Smooth muscle cell of the pulmonary artery (primary cell): ENCODE measurements at places on chromosomes 3 and 15. TPM values are rescaled to one million over a fixed set of nuclear protein-coding genes. Genes with fewer than 3 reads are reported as not detected.

Gene WDR93
- 0.07 TPM in 1 of 2 replicates, not detected in the other for total RNA-seq

Gene C2CD4B
- 0.72 and 0.89 TPM in 2 replicates for total RNA-seq

Gene OIP5
- 0.56 and 2.0 TPM in 2 replicates for total RNA-seq

Gene HRG
- not detected in 2 replicates for total RNA-seq

Gene PRSS50
- total RNA-seq = not detected in 2 replicates

Gene SLC22A13
- total RNA-seq = 0.46 and 1.2 TPM in 2 replicates

Gene ZNF80
- not detected in 2 replicates for total RNA-seq

Gene PLSCR5
- total RNA-seq = not detected in 2 replicates

Gene PTPN23
- 31.1 and 37.2 TPM in 2 replicates for total RNA-seq

Gene ATP8B4
- 1.7 and 3.8 TPM in 2 replicates for total RNA-seq

Gene TERB2
- not detected in 2 replicates for total RNA-seq

Gene STRA6
- total RNA-seq = 0.59 and 2.6 TPM in 2 replicates

Gene RLBP1
- total RNA-seq = not detected in 2 replicates

Gene ROBO2
- 0.43 and 1.4 TPM in 2 replicates for total RNA-seq

Gene MOBP
- total RNA-seq = not detected in 2 replicates

Gene CD47
- total RNA-seq = 61.9 and 90.9 TPM in 2 replicates

Gene CIAO2A
- total RNA-seq = 26.7 and 31.5 TPM in 2 replicates

Gene FRMD5
- 10.0 and 30.2 TPM in 2 replicates for total RNA-seq

Gene LZTFL1
- total RNA-seq = 13.3 and 14.9 TPM in 2 replicates

Gene HGD
- total RNA-seq = 0.40 and 1.3 TPM in 2 replicates

Gene CALML4
- total RNA-seq = 1.6 and 2.3 TPM in 2 replicates

Gene GASK1A
- 0.69 and 2.4 TPM in 2 replicates for total RNA-seq

Gene SGO1
- total RNA-seq = 0.83 and 2.2 TPM in 2 replicates

Gene PLA2G4D
- under 0.01 TPM in 1 of 2 replicates, not detected in the other for total RNA-seq

Gene CD86
- not detected in 2 replicates for total RNA-seq

Gene C15orf61
- 2.5 TPM in 2 replicates for total RNA-seq

Gene ROPN1
- not detected in 2 replicates for total RNA-seq

Gene PARP15
- 0.03 and 0.13 TPM in 2 replicates for total RNA-seq

Gene GOLGA6B
- not detected in 2 replicates for total RNA-seq

Gene MAP3K13
- 15.5 and 17.1 TPM in 2 replicates for total RNA-seq

Gene KCNH8
- not detected in 2 replicates for total RNA-seq

Gene CDHR4
- 0.07 TPM in 1 of 2 replicates, not detected in the other for total RNA-seq

Gene ALG1L2
- total RNA-seq = not detected in 2 replicates

Gene CCDC50
- 93.8 and 109 TPM in 2 replicates for total RNA-seq

Gene ZNF501
- 3.0 and 6.2 TPM in 2 replicates for total RNA-seq

Gene CIDEC
- total RNA-seq = not detected in 2 replicates

Gene AHSG
- not detected in 2 replicates for total RNA-seq

Gene SCG3
- not detected in 2 replicates for total RNA-seq

Gene LRRC34
- 1.3 and 1.8 TPM in 2 replicates for total RNA-seq

Gene DNAH12
- total RNA-seq = 0.13 TPM in 2 replicates

Gene CX3CR1
- total RNA-seq = under 0.01 TPM in 1 of 2 replicates, not detected in the other

Gene POU1F1
- not detected in 2 replicates for total RNA-seq

Gene NR2E3
- total RNA-seq = 0.13 and 0.20 TPM in 2 replicates

Gene GHSR
- not detected in 2 replicates for total RNA-seq
